B cell (primary cell): ENCODE measurements at places on chromosomes 1 and 21.

DNA sequence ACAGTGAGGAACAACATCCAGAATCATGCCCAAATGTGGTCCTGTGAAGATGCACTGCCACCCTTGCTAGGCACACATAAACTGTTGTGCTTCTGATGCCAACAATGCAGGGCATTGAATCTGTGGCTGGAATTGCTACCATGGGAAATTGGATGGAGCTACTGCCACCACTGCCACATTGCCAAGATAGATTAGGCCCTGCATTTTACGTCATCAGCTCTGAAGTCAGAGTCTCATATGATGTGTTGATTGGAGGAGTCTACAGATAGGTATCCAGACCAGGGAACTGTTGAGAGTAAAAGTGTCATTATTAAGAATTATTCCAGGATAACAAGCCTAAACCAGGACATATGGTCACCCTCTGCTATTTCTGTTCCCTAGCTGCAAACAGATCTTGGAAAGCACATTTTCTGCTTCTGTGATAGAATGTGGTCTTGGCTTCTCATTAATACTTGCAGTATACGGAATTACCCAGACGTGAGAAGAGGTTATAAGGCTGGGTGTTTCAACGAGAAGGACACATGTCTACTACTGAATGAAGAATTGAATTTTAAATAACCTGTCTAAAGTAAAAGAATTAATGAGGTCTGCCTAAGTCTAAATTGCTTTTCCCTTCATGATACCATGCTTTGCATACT lies 106.6 kb downstream of the TNNI3K start:
- no peak for DNase-seq

DNA sequence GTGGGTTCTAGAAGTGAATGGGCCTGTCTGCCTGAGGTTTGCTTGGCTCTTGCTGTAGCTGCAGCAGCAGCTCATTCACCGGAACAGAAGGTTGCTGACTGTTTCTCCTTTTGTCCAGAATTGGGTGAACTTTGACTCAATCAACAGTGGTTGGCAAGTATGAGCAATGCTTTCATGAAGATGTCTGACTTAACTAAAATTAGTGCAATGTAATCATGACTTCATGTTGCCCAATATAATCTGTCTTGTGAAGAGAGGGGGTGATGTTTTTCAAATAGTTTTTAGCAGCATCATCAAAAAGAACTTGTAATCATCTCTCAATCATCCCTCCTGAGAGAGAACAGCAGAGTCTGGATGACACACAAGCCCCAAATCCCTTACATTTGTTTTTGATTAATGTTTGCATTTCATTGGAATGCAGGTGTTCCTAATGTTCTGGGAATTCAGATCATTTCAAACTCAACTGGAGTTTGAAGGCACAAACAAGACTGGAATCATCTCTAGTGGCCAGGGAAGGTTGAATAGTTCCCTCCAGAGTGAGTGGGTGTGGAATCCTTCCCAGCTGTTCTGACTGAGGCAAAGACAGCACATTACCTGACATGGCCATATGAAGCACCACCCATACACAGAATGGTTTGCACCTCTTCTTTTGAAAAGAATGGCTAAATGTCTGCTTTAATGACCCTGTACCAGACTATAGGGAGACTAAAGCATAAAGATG lies 82.9 kb downstream of the HLX start:
- no peak for DNase-seq

- no peak for DNase-seq
Measured at GRCh38 chr1:75520862-75521475, 89.9 kb downstream of the SLC44A5 start.

GRCh38 chr1:227795732-227796131 lies 19.7 kb upstream of the PRSS38 start:
- peak; percentile 3 for DNase-seq

DNA sequence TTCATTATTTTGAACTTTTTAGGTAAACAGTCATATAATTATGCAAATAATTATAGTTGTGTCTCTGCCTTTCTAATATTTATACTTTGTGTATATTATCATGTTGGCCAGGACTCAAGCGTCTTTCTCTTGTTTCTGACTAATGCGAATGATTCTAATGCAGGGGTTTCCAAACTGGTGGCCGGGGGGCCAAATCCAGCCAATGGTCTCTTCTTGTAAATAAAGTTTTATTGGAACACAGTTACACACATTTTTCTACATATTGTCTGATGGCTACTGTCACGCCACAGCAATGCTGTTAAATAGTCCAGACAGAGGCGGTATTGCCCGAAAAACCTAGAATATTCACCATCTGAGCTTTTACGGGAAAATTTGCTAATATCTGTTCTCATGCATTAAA lies 8.9 kb upstream of the POFUT2 start:
- DNase-seq, result no peak

DNA sequence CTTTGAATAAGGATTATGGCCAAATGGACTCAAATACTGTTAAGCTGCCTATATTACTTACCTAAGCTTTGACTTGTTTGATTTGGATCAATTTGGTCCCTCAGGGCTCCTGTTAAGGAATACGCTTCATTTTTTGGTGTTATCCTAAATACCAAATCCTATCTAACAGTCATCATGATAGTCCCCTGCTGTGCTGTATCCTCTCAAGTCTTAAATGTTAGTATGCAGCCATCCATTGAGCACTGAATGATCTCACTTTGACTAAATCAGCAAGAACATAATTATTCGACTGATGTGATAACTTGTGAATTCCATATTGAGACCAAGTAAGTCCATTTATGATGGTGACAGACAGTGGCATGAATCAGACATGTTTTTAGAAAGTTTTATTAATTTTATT lies 53.1 kb upstream of the ATF3 start:
- DNase-seq, result no peak

GRCh38 chr1:89022167-89022959 lies at the start of gene GBP3:
Gene GBP3 (minus strand): TSS chr1:89022866. CDS start chr1:89020721, 2,145 bp downstream.
- peak; percentile 65 for DNase-seq

GRCh38 chr1:212838145-212838544 lies 9.3 kb downstream of the SPATA45 start:
- DNase-seq, result no peak

- no peak for DNase-seq
Measured at GRCh38 chr1:114144016-114144415, 9.7 kb downstream of the SYT6 start.

GRCh38 chr1:110266834-110267233 lies 56.7 kb downstream of the KCNC4 start:
- DNase-seq, result no peak

DNA sequence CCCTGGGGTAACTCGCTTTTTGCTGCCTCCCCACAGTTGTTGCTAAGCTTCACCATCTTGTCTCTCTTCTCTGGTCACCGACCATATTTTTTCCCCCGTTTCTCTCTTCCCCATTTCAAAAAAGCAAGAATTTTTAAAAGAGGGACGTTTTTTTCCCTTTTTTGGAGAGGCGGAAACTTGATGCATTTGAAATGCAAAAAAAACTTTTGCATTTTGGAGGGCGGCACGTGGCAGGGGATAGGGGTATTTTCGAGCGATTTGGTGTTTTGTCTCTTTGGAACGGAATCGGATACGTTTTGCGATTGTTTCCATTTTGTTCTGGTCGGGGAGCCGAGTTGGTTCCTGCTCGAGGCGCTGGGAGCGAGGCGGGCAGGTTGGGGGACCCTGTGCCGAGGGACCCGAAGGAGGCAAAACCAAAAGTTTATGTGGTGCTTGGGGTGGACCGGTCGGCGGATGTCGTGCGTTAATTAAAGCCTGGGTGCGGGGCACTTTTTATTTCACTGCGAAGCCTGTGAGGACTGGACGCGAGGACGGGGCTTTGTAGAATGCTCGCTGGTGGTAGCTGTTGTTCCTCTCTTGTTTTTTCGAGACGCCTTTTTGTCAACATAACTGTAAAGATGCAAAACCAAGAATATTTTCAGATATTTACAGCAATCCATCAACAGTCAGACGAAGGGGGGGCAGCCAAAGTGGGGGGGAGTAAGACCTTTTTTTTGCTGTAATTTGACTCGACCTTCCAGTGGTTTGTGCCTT lies 884 bp downstream of the H3-3A start:
- DNase-seq, result peak; percentile 78

DNA sequence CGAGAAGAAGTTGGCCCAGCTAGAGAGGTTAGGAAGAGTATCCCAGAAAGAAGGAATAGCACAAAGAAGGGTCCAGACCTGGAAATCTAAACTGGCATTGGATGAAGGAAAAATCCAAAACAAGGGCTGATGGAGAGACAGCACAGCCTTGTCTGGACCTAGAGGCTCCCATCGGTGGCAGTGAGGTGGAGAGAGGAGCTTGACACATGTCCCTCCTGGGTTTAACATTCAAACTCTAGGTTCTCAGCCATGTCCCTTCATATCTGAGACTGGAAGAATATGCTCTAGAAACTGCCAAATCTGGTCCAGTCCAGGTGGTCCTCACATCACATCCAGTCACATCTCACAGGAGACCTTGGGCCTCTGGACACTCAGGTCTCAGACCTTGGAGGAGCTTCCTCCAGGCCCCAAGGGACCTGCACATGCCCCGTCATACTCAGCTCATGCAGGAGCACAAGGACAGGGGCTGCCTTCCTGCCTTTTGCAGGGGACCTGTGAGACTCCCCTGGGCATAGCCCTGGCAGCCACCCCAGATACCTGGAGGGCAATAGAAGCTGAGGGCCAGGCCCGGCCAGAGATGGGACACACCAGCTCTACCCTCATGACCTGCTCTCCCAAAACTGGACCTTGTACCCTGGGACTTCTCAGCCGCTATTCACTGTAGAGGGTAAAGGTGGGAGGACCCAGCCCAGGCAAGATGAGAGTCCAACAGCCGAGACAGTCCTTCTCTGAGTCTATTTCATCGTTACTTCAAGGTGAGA lies 7.5 kb downstream of the TMEM125 start:
- no peak for DNase-seq

DNA sequence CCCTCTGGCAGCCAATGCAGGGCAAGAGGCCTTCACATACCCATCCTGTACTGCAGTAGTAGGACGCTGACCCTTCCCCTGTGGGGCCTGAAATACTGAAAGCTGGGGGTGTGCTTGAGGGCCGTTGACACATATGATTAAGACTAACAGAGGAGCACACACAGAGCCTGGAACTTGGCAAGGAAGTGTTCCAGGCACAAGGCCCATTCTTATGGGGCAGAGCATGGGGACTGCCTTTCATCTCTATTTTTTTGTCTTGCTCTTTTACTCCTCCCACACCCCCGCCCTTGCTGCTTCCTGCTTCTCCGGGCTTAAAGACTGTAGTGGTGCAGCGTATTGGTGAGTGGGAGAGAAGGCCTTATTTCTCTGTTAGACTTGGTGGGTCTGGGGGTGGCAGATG lies 137.4 kb downstream of the BACH1 start:
- DNase-seq, result no peak

- no peak for DNase-seq
Measured at GRCh38 chr1:230843503-230844309, 24.6 kb downstream of the C1orf198 start.

- no peak for DNase-seq
Measured at GRCh38 chr1:60678391-60678790, 404.0 kb upstream of the NFIA start.

- no peak for DNase-seq
Measured at GRCh38 chr1:39409055-39409816, 82.2 kb upstream of the BMP8A start.

DNA sequence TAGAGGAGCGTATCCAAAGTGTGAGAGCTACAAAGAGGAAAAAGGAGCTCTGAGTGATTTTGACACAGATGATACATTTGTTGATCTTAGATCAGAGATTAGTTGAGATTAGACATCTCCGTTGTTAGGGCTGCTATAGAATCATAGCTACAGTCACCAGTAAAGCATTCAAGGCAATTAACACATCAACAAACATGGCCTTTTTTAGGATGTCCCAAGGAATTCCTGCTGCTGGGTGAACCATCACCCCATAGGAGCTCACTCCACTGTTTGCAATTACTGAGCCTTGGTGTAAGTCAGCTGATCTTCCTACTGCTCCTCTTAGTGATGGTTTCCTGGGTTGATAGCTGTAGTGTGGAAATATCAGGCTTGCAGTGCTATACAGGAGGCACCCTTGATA lies 6.7 kb upstream of the RSRP1 start:
- DNase-seq, result peak; percentile 1

- DNase-seq, result no peak
Measured at GRCh38 chr1:220153147-220153546, 59.2 kb downstream of the IARS2 start.

- DNase-seq, result no peak
Measured at GRCh38 chr1:232904566-232904965, 45.8 kb upstream of the NTPCR start.

DNA sequence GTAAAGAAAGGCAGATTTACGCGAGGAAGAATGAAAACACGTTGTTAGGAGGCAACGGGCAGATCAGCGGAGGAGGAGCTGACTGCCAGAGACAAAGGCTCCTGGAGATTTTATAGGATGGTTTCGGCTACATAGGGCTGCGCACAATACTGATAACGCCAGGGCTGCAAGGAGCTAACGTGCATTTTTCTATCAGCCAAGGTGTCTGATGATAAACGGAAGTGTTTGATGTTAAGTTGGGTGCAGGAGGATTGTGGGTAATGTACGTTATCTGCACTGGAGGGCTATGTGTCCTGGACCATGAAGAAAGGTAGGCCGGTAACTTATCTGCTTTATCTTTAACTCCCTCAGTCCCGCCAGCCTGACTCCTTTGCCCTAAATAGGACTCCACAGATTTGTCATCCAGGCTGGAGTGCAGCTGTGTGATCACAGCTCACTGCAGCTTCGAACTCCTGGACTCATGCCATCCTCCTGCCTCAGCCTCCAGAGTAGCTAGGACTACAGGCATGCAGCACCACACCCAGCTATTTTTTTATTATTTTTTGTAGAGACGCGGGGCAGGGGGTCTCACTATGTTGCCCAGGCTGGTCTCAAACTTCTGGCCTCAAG lies 29.6 kb downstream of the SETD4 start:
- no peak for DNase-seq

DNA sequence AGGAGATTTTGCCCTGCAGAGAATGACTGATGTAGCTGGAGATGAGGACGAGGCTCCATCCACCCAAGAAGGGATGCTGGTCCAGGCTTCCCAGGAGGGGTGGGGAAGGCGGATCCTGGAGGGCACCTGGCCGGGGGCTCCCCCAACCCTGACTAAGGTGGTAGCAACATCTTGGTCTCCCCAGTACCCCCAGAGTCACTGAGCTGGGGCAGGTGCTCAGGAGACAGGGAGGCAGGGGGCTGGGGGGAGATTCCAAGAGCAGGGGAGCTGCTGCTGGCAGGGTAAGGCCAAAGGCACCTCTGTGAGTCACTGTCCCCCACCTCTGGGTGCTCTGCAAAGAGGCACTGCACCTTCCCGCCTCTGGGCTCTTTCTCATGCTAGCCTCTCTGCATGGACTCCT lies 24.0 kb downstream of the CDCA8 start:
- no peak for DNase-seq

DNA sequence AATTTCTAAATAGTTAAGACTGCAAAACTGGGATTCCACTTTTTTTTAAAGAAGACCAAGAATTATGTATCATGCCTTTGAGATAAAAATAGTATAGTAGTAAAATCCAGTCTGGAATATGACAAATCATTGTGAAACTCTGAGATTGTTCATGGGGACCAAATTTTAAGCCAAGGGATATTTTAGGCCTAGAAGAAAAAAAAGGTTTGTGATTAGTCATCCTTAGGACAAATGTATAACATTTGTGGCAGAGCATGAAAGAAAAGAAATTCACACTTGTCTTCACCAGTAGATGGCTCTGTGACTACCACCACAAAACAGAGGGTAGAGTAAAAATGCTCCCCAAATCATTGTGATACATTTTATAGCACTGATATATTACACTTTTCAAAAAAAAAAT lies 226.1 kb downstream of the KCTD3 start:
- no peak for DNase-seq
